Mesendoderm (in vitro differentiated cells): ENCODE measurements at places on chromosomes 16 and 17.

DNA sequence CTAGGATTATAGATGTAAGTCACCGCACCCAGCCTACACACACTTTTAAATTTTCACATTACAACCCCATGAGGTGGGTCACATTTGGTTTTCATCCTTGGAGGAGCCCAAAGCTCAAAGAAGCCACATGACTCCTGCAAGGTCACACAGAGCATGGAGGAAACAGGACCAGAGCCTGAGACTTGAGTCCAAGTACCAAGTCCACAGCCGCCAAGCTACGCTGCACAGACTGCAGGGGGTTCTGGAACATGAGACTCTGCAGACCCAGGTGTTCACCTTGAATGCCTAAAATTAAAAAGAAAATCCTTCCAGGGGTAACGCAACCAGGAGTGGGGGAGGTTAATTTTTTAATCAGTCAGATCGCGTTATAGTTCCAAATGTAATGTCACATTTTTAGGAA, 150.2 kb downstream of the ZFHX3 start:
- no peak for DNase-seq

GRCh38 chr16:89920723-89921122, 2.1 kb downstream of the MC1R start:
- no peak for DNase-seq

- DNase-seq, result peak; percentile 91
Observed at GRCh38 chr17:80855948-80856862, 135.4 kb upstream of the CHMP6 start.

GRCh38 chr16:57536306-57537193, at the start of gene CCDC102A:
Gene CCDC102A, minus strand, starts transcription at chr16:57536571. Its CDS starts 7,394 bp downstream, at chr16:57529177.
- DNase-seq, result peak; percentile 46

DNA sequence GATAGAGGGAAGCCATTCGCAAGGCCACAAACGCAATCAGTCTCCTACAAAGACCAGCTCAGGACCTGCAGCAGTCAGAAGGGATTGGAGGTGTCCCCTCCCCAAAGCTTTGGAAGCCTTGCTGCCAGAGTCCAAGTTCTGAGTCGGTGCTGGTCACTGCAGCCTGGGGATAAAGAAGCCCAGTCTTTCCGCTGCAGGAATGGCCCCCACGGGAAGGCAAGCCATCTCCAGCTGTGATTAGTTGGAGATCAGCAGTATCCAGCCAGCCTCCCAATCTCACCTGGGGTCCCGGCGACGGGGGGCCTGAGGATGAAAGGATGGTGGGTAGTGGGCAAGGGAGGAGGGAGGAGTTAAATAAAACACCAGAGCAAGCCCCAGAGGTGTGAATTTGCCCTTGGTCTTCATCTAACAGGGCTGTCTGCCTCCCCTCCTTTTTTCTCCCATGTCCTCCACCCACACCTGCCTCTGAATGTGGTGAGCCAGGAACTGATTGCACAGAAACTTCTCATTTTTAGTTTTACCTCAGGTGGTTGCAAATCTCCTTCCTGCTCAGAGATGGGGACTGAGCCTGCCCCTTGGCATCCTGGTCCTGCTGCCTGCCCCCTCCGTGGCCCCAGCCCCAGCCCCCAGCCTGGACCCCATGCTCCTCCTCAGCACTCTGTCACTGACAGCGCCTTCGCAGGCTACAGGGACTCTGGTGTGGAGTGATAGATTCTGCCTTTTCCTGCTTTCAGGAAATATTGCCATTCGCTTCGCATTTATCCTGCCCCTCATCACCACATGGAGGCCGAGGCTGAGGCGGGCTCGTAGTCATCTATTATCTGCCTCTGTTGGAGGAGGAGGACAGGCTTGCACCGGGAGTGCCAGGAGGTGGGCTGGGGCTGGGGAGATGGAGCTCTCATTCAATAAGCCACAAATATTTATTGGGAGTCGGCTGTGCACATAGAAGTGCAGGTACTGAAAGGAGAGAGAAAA, 262.9 kb upstream of the SDK2 start:
- DNase-seq, result no peak

DNA sequence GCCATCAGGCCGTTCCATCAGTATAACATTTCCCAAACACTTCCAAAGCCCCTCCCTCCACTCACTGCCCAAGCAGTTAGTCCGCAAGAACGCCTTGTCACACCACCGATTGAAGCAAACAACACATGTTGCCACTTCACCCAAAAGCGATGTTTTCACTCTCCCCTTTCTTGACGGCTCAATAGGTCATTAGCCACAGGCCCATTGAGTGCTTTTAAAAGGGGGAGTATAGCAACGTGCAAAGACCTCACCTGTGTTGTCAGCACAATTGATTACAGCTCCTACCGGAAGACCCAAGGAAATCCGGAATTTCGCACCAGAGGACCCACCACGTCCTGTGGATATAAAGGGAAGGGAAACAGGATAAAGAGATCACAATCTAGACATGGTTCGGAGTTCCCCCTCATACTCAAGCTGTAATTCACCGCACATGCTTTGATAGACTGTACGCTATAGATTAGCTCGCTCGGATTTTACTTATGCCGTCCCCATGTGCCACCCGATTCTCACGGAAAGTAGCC, 690 bp downstream of the RPL23 start:
- DNase-seq, result peak; percentile 60

DNA sequence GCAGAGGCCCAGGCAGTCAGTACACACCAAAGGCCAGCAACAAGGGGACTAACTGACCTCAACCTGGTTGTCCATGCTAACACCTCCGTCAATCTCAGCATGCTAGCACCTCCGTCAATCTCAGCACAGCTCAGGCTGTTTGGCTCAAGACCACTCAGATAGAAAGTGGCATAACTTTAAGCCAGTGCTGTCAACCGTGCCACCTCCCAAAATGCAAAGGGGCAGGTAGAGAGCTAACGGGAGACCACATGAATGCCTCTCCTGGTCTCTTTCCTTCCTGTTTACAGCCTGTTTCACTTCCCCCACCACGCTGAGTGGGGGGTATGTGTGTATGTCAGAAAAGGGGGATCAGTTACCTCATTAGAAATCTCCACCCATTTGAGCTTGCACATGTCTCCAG, 3.3 kb downstream of the UBTF start:
- no peak for DNase-seq

- DNase-seq, result no peak
Observed at GRCh38 chr16:72355561-72355960, 183.6 kb upstream of the PMFBP1 start.

GRCh38 chr16:27324851-27325301, 11.1 kb downstream of the IL4R start:
- peak; percentile 78 for DNase-seq

GRCh38 chr17:69452664-69453260, 38.3 kb downstream of the MAP2K6 start:
- DNase-seq, result no peak

- DNase-seq, result no peak
Observed at GRCh38 chr16:20939611-20940010, 39.0 kb downstream of the LYRM1 start.

DNA sequence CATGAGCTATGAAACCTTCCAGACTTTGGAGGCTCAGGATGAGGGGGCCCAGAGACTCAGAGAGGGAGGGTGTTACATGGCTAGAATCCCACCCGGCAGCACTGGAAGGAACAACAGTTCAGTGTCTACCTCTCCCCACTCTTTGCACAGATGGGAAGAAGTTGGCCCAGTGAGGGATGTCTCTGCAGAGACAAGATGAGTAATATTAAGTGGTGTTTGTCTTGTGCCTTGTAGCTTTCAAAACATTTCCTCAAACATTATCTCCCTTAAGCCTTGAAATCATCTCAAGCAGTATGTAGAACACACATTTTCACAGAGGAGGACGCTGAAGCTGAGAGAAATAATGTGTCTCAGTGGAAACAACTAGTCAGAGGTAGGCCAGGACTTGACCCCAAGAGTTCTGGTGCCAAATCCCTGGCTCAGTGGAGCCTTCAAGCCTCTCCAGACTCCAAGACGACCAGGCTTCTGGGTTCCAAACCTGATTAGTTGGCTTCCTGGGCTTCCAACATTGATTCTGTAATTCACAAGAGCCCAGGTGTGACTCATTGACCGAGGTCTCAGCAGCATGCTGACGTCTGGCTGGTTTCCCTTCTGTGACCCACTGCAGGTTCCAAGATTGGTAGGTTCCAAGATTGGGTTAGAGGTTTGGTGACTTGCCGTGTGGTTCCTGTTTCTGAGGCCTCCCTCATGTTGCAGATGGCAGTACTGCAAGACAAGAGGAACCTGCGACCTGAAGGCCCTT, 7.4 kb downstream of the RNF112 start:
- peak; percentile 65 for DNase-seq

DNA sequence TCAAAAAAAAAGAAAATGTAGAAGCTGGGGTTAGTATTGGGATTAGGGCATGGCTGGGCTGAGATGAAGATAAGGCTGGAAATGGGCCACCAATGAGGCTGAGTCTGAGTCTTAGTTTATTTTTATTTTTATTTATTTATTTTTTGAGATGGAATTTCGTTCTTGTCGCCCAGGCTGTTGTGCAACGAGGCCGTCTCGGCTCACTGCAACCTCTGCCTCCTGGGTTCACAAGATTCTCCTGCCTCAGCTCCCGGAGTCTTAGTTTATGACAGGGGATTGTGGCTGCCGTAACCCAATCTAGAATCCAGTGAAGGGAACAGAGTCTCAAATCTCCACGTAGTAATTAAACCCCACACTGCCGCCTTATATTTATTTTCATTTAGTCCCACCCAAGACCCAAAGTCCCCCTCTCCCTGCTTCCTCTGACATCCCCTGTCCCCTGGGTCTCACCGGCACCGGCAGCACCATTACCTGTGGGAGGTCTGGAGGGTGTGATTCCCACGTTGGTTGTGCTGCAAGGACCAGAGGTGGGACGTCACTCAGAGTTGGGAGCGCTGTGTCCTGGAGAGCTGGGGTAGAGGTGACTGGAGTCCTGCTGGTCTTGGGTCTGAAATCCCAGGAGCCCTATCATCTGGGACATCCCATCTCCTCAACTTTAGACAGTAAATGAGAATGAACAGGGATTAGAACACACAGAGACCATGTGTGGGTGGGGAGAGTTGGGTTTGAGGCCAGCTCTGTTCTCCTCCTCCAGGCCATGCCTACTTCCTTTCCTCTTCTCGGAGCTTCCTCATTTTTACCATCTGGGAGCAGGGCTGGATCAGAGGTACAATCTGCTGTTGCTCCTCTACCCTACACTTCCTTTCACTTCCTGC, at the start of gene CLEC10A:
CLEC10A (minus strand) TSS at position 671 of the 875 bp plus-strand sequence. CDS start 1,439 bp downstream, outside the sequence.
- no peak for DNase-seq

- peak; percentile 65 for DNase-seq
Observed at GRCh38 chr17:44122816-44123355, 555 bp downstream of the HDAC5 start.

GRCh38 chr17:30378241-30378824, 394 bp upstream of the CPD start:
- peak; percentile 45 for DNase-seq

- DNase-seq, result no peak
Observed at GRCh38 chr16:61606581-61606980, 429.7 kb downstream of the CDH8 start.

- DNase-seq, result peak; percentile 74
Observed at GRCh38 chr16:19389246-19389645, 28.4 kb upstream of the TMC5 start.

- DNase-seq, result no peak
Observed at GRCh38 chr17:10757647-10758046, 27.8 kb upstream of the TMEM220 start.

- DNase-seq, result peak; percentile 87
Observed at GRCh38 chr17:42116705-42117396, 4.3 kb downstream of the KAT2A start.

GRCh38 chr16:19380328-19380727, 37.4 kb upstream of the TMC5 start:
- no peak for DNase-seq

GRCh38 chr17:57210224-57210553, 46.1 kb upstream of the MSI2 start:
- no peak for DNase-seq

DNA sequence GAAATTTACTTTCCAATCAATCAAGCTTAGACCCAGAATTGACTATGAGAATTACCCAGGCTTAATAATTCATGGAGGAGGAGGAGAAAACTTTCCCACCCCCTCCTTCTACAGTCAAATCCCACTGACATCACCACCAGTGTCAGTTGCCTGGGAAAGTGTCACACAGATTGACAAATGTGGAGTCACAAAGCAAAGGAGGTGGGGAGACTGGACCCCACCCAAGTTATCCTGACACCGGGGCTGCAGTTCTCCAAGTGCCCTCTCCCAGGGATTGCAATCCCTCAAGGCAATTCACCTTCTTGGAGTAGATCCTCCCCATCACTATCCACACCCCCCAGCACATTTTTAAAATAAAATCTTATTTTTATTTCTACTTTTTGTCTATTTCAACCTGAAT, 100.2 kb upstream of the CDH11 start:
- DNase-seq, result no peak

GRCh38 chr16:21656795-21657768, 4.7 kb upstream of the IGSF6 start:
- DNase-seq, result peak; percentile 57
